Mesenteric fat pad (tissue), 1 donor: ENCODE measurements at places on chromosomes 2 and 18.

GRCh38 chr2:160241251-160242137, 41.4 kb upstream of the ITGB6 start:
- DNase-seq, result no peak

GRCh38 chr2:144524118-144525009, 4.4 kb upstream of the ZEB2 start:
- DNase-seq, result no peak

- no peak for DNase-seq
Observed at GRCh38 chr18:58649966-58650816, 21.1 kb upstream of the MALT1 start.

DNA sequence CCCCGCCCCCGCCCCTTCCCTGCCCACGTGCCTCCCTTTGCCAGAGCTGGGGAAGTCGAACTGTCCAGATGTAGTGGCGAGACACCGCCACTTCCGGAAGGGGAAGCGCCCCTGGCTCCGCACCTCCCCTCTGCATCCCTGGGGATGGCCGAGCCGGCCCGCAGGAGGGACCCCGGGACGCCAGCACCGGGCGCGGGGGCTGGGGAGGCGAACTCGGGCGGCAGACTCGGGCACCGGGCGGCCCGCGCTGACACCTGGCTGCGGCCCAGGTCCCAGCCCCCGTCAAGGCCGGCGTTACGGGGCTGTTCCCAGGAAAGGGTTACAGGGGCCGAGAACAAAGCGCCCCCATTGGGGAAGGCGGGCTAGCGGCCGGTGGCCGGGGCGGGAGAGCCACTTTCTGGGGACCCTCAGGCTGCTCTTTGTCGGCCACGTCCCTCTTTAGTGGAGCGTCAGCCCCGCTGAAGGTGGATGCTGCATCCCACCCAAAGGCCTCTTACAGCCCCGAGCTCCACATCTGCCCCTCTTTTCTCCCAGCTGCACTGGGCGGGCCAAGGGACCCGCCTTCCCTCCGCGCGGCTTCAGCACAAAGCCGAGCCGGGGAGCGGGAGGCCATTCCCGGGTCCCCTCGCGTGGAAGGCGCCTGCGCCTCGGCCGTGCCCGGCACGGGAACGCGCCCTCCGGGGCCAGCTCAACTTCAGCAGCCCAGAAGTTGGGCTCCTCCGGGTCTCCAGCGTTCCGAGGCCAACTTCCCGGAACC, 1.3 kb downstream of the SDC1 start:
- no peak for DNase-seq

- no peak for DNase-seq
Observed at GRCh38 chr2:17208511-17208910, 309.7 kb downstream of the RAD51AP2 start.

DNA sequence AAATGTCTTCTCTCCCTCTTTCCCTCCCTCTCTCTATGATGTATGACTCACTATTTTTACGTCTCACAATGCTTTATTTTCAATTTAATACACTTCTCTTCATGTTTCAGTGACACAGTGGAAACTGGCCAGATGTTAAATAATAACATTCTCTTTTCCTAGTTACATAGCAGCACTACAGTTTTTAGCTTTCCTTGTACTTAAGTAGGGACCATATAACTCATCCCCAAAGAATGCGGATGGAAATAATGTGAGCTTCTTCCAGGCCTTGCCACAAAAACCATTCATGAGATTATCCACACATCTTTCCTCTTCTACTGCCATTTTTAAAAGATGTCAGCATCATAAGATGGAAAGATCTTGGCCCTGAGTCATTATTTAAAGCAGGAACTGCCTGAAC, 789.4 kb downstream of the LRP1B start:
- no peak for DNase-seq

DNA sequence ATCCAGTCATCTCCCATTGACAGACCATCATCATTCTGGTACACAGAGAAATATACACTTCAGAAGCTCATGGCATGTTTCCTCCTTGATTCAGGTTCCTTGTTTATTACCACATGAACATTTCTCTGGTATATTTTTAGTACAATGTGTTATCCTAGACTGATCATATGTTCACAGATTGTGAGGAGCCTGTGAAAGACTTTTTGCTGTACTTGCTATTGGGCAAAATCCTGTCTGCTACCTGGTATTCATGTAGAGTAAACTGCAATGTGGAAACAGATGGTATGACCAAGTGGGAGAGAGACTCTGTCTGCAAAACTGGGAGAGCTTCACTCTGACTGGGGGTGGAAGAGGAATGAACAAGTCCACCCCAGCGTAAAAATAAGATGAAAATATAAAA, 657.2 kb downstream of the IRS1 start:
- DNase-seq, result no peak

DNA sequence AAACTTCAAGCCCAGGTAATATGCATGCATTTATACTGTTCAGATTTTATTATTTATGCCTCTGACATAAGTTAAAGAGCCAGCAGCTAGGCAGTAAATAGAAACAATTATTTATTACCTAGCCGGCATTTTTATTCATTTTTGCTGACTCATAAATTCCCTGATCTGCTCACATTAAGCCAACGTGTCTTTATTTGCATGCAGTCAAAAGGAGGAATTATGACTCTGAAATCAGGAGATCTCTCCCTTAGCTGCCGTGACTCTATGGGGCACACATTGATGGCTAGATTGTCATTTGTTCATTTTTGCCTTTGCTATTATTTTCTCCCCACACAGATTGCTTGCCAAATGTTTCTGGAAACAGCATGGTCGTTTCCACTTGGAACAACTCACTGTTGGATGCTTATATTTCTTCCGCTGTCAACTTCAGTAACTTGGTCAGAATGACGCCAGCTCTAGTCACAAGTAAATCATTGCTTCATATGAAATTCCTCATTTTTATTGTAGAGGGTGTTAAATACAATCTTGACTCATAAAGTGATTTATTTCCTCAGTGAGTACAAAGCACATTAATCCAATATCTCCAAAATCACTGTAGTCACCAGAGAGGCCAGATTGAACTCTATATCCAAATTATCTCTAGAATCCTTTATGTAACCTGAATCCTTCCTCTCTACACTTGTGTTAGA, 15.9 kb upstream of the ZBTB14 start:
- DNase-seq, result no peak

- no peak for DNase-seq
Observed at GRCh38 chr2:55164534-55165480, 67.3 kb downstream of the CLHC1 start.

- no peak for DNase-seq
Observed at GRCh38 chr2:190678444-190679162, 29.7 kb downstream of the NAB1 start.

DNA sequence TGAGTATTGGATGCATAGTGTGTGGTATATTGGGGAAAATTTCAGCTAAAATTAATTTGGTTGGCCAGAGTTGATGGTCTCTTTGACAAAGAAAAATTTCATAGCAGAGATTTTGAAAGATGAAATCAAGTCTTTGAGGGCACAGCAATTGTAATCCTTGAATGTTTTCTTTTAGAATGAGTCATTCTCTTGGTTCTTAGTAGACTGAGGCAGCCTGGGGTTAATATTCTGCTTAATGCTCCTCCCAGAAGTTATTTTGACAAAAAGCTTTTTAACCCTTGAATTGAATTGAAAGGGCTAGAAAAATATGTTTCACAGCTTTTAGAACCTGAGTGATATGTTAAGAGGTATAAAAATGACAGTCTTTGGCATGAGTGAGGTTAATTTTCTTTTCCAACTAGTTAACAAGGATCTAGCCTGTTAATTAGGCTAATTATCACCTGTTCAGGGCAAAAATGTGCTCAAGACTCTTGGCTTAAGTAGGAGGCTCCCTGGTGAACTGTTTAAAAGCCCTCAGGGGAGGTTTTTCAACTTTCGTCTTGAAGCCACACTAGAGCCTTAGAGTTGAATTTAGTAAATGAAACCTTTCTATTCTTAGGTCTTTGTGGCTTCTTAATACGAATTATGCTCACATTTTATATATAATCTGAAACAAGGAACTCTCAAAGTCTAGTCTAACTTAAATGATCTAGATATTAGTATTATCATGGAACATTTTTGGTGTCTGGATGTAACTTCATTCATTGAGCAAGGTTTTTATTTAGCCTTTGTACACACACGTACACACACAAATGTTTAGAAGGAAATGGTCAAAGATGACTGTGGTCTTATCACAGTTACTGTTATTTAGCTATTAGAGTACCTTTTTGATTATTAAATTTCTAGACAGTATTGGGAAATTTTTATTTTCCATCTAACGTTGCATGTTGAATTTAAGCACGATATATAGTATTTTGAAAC, 272.5 kb downstream of the ZNF407 start:
- no peak for DNase-seq

GRCh38 chr2:232376260-232376659, 2.3 kb upstream of the ALPP start:
- DNase-seq, result peak; percentile 45

DNA sequence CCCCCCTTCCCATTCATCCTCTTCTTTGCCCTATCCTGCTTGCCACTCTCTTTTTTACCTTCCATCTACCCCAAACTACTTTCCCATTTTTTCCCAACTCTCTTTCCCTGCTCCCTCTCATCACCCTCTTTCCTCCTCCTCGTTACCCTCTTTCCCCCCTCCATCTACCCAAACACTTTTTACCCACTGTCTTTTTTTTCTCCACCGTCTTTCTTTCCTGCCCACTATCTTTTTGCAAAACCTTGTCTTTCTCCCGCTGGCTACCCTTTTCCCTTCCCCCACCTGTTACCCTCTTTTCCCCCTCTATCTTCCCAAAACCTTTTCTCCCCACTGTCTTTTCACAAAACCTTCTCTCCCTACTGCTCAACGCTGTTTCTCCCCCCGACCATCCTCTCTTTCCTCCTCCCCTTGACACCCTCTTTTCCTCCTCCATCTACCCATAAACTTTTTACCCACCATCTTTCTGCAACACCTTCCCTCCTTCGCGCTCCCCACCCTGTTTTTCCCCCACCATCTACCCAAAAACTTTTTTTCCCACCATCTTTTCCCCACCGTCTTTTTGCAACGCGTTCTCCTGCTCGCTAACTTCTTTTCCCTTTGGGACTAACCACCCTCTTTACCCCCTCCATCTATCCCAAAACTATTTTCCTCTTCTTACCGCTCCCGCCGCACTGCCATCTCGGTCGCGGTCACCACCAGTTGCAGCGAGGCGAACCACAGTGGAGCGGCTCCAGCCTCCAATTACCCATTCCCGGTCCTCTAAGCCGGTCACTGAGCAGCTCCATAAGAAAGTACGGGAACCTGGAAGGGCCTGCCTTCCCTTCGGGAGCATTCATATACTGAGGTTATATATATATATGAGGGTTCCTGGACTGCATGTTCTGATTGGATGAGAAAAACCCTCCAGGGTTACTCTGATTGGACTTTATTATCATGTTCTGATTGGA, 15.0 kb downstream of the CCDC74A start:
- DNase-seq, result no peak

- DNase-seq, result no peak
Observed at GRCh38 chr2:115505331-115505730, 1062.9 kb downstream of the DPP10 start.

GRCh38 chr2:117492209-117492851, 322.2 kb upstream of the DDX18 start:
- no peak for DNase-seq

DNA sequence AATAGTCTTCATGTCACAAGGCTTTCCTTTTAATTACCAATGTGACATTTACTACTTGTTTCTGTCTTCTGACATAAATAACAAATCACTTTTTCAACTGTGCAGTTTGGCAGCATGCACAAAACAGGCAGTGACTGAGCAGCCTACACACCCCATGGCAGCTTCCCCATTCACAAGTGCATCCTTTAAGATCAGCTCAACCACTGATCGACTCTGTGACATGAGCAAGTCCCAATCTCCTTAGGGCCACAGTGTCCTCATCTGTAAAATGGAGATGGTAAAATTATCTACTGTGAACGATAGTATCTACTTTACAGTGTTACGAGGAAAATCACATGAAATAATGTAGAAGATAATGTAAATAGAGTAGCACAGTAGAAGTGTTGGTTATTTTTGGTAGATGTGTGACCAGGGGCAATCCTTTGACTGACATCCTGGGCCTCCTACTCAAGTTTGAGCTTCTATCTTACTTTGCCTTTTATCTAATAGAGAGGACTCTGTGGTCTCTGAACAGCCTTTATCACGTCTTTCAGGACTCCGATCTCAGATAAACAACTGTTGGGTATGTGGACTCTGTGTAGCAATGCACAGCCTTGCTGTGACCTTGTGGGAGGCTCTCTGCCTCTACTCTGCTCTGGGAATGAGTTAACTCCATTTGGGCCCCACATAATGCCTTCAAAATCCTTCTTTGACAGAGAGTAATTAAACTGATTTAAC, 120.6 kb downstream of the PIGN start:
- DNase-seq, result no peak

DNA sequence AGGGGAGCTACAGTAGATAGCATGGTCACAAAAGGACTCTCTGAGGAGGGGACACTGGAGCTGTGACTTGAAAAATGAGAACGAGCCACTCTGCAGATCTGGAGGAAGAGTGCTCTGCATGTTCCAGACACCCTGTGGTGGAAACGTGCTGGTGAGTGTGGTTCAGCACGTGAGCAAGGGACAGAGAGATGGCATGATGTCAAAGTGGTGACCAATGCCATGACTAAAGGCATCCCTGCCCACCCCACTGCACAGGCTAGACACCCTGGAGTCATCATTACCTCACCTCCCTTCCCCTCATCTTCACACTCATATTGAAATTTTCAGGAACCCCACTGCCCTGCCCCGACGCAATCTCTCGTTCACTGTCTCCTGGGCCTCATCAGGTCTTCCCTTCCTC, 56.5 kb downstream of the SLC4A5 start:
- DNase-seq, result no peak

DNA sequence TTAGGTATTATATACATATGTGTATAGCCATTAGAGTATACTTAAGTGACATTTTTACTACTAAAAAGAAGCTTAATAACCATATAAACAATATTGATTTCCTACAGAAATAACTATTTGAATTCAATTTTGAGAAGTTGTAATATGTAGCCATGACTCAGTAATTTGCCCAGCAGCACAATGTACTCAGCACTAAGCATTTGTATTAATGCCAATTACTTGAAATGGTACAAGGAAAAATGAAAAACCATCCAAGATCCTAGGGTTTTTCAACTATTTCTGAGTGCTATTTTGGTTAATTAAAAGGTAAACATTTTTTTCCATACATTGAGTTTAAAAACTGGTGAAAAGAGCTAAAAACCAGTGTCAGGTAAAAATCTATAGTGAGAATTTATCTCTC, 324.0 kb downstream of the KCNJ3 start:
- DNase-seq, result no peak
